ENCODE measurements at places on chromosomes 12 and 14. TPM values are rescaled to one million over a fixed set of nuclear protein-coding genes. Genes with fewer than 3 reads are reported as not detected.

DNA sequence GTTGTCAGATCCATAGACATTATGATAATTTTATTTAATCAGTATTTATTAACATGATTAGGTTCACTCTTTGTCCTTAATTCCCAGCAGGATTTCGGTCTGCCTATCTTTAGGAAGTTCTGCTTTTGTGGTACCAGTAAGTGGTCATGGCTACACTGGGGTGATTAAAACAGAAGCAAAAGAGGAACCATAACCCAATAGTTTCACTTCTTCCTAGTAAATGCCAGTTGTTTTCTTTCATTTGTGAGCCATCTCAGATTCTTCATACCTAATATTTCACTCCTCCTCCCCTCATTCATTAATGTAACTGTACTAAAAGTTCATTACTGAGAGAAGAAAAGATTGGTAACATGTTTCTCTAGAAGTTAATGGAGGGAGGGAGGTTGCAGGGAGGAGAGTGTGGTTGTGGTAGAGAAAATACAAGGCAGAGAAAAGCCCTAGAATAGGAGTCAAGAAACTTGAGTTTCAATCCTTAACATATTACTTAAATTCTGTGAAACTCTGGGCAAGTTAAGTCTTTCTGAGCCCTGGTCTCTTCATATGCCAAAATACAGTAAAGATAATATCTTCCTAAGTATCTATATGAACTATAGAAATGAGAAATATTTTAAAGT, 101.2 kb downstream of the PEBP1 start:
- no peaks in the 10 kb centered on the region for H3K27me3 ChIP-seq
- H3K36me3 ChIP-seq, result peaks cover 53% of the 10 kb centered on the region
- H3K27ac ChIP-seq, result peak overlapping the region; percentile 35
- DNase-seq, result no peak
- no peak overlapping the region for H3K4me3 ChIP-seq
- peaks cover 18% of the 10 kb centered on the region for H3K4me1 ChIP-seq

GRCh38 chr14:53861781-53862180, 94.8 kb downstream of the BMP4 start:
- no peaks in the 10 kb centered on the region for H3K27me3 ChIP-seq
- H3K4me3 ChIP-seq, result no peak overlapping the region
- H3K27ac ChIP-seq, result no peak overlapping the region
- H3K36me3 ChIP-seq, result no peaks in the 10 kb centered on the region

DNA sequence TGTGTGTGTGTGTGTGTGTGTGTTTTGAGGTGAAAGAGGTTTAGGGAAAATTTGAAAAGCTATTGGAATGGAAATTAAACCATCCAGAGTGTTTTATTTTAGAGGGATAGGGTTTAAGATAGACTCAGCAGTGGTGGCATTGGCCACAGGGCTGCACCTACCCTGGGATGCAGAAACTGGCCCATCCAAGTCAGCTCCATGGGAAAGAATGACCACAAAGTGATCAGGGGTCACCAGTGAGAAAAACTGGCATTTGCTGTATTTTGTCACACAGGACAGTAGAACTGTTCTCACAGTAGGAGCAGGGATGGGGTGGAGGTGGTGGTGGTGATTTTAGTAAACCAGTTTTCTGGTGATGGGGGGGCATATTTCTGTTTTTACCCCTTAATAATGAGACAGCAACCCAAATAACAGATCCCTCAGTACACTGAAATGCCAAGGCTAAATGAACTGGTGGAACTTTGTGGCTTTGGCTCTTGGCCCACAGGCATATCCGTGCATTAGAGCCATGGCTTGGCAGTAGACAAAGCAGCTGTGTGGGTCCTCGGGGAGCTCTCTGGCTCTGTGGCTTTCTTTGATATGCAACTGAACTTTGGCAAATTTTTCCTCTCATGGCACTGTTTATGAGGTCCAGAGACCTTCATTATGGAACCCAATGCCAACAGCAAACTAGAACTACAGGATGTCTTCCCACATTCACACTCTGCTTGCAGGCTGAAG, 348.3 kb downstream of the ZFP36L1 start:
- no peak overlapping the region for H3K4me3 ChIP-seq
- no peaks in the 10 kb centered on the region for H3K4me1 ChIP-seq
- H3K27me3 ChIP-seq, result no peaks in the 10 kb centered on the region
- H3K36me3 ChIP-seq, result no peaks in the 10 kb centered on the region
- no peak overlapping the region for H3K27ac ChIP-seq

GRCh38 chr12:113134521-113134951, 1.0 kb downstream of the RASAL1 start:
- no peak for DNase-seq
- H3K27ac ChIP-seq, result no peak overlapping the region
- H3K4me3 ChIP-seq, result peak overlapping the region; percentile 31
- H3K36me3 ChIP-seq, result no peaks in the 10 kb centered on the region

GRCh38 chr12:75705749-75706711, 194.6 kb upstream of the KRR1 start:
- no peak overlapping the region for H3K27ac ChIP-seq
- peaks cover 9% of the 10 kb centered on the region for H3K27me3 ChIP-seq
- H3K4me1 ChIP-seq, result peaks cover 7% of the 10 kb centered on the region
- no peak for DNase-seq
- H3K4me3 ChIP-seq, result no peak overlapping the region
- no peaks in the 10 kb centered on the region for H3K36me3 ChIP-seq

Gene RERGL
- total RNA-seq, result not detected

DNA sequence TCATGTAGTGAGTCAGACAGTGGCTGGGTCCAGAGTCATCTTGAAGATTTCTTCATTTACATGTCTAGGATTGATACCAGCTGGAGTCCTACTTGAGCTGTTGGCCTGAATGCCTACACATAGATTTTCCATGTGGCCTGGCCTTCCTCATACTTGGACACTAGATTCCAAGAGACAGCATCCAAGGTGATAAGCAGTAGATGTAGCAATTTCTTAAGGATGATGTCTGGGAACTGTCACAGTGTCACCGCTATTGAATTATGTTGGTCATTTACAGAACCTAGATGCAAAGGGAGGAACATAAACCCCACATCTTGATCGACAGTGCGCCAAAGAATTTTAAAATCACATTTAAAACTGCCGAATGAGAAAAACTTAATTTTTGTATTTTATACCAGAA, 412.3 kb downstream of the TRHDE start:
- no peak overlapping the region for H3K4me3 ChIP-seq
- DNase-seq, result no peak
- no peaks in the 10 kb centered on the region for H3K4me1 ChIP-seq
- H3K27me3 ChIP-seq, result no peaks in the 10 kb centered on the region
- no peak overlapping the region for H3K27ac ChIP-seq
- H3K36me3 ChIP-seq, result no peaks in the 10 kb centered on the region

GRCh38 chr12:65622056-65622455, 202.2 kb upstream of the HMGA2 start:
- H3K4me1 ChIP-seq, result no peaks in the 10 kb centered on the region
- H3K36me3 ChIP-seq, result no peaks in the 10 kb centered on the region
- no peak overlapping the region for H3K27ac ChIP-seq
- H3K4me3 ChIP-seq, result no peak overlapping the region
- DNase-seq, result no peak
- H3K27me3 ChIP-seq, result no peaks in the 10 kb centered on the region

- no peak for DNase-seq
- no peaks in the 10 kb centered on the region for H3K4me1 ChIP-seq
- peaks cover 49% of the 10 kb centered on the region for H3K36me3 ChIP-seq
- H3K27ac ChIP-seq, result no peak overlapping the region
These were observed 36.8 kb downstream of the HSP90AA1 start for GRCh38 chr14:102050026-102050405.

DNA sequence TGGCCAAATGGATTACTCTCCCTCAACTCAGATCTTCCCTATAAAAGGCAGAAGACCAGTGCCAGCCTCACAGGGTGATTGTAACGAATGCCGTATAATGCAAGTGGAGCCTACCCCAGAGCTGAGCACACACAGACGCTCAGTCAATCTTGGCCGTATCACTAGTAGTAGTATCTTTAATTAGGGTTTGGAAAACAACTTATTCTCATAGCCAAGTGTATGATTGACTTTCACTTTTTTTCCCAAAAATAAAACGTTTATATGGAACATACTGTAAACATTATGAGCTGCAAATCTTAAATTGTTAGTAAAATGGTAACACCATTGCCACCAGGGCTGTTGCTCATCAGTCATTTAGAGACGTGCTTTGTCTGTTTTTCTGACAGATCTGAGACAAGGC, 30.4 kb downstream of the PLEKHG7 start:
- H3K27ac ChIP-seq, result no peak overlapping the region
- H3K4me3 ChIP-seq, result no peak overlapping the region
- no peak for DNase-seq
- H3K4me1 ChIP-seq, result no peaks in the 10 kb centered on the region

Gene PPP1R36
- total RNA-seq, result 0.21 TPM

Gene RBMS2
- 5.5 TPM for total RNA-seq

Gene SLC7A8
- total RNA-seq, result 0.57 TPM

GRCh38 chr14:64730681-64731080, 26.5 kb downstream of the PLEKHG3 start:
- H3K4me3 ChIP-seq, result no peak overlapping the region
- no peak for DNase-seq
- peaks cover 46% of the 10 kb centered on the region for H3K4me1 ChIP-seq

Gene PLD4
- total RNA-seq, result not detected

- H3K27me3 ChIP-seq, result no peaks in the 10 kb centered on the region
- no peak for DNase-seq
- H3K27ac ChIP-seq, result no peak overlapping the region
These were observed 16.7 kb downstream of the AHSA1 start for GRCh38 chr14:77474479-77475177.

All from activated CD8-positive, alpha-beta T cell treated with anti-CD3 and anti-CD28 coated beads, Interleukin-2, amount 10 ng/mL, durations not matched to agents 7 days and 5 days (primary cell).